CD4-positive, alpha-beta T cell (primary cell): ENCODE measurements at places on chromosomes 1 and 21.

DNA sequence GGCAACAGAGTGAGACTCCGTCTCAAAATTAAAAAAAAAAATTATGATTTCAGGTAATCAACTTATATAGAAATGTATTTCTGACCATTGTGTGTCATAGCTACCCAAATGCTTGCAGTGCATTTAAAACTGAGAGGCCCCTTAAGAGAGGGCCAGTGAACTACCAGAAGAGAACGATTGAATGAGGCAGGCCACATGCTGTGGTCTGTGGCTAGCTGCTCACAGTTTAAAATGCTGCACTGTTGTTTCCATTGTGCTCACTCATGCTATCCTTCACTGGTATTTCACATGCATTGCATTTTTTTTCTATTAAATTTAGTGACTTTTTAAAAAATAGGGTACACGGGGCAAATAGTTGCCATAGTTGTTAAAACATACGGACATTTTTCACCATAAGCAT lies 26.0 kb downstream of the CHML start:
- DNase-seq: no peak

- no peak for DNase-seq
These were observed 32.5 kb downstream of the RHOU start for GRCh38 chr1:228767636-228768354.

- DNase-seq: no peak
These were observed 13.4 kb downstream of the CFAP74 start for GRCh38 chr1:1990222-1990621.

- DNase-seq: no peak
These were observed 254.4 kb upstream of the GJB5 start for GRCh38 chr1:34500451-34500850.
